ENCODE measurements at places on chromosomes 16 and 17. TPM values are rescaled to one million over a fixed set of nuclear protein-coding genes. Genes with fewer than 3 reads are reported as not detected.
A peak's percentile ranks its signal among the peaks of the same experiment; 100 is the strongest.

PPY gene
- not detected for total RNA-seq

EXOC3L1 gene
- total RNA-seq: 0.95 TPM

KCNJ18 gene
- total RNA-seq: not detected

ASPHD1 gene
- not detected for total RNA-seq

AOC3 gene
- total RNA-seq: 5.5 TPM

STXBP4 gene
- 14.2 TPM for total RNA-seq

STH gene
- not detected for total RNA-seq

SYNRG gene
- total RNA-seq: 19.9 TPM

SPEM3 gene
- total RNA-seq: not detected

PRAC2 gene
- not detected for total RNA-seq

XAF1 gene
- 11.8 TPM for total RNA-seq

CA7 gene
- 0.19 TPM for total RNA-seq

NPIPA7 gene
- total RNA-seq: 5.4 TPM

- no peak for DNase-seq
Measured at GRCh38 chr16:51290442-51291285, 139.6 kb upstream of the SALL1 start.

GRCh38 chr17:47670064-47670463 is 20.3 kb downstream of the KPNB1 start:
- no peak for DNase-seq

- DNase-seq: no peak
Measured at GRCh38 chr17:30947796-30948195, 23.0 kb upstream of the RNF135 start.

DNA sequence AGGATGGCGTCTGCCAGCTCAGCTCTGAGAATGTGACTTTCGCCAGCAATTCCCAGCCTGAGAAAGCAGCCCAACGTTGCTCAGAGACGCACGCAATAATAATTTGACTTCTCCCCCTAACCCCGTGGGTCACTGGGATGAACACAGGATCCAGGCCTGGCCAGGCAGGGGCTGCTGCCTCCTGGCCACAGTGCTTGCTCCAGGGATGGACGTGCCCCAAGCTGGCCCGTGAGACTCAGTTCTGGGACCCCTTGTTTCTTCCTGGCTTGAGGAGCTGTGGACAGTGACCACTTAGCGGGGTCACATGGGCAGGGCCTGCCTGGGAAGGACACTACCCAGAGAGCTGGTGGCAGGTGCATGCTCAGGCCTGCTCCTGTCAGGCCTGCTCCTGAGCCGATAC is 13.5 kb upstream of the DPEP1 start:
- DNase-seq: no peak

DNA sequence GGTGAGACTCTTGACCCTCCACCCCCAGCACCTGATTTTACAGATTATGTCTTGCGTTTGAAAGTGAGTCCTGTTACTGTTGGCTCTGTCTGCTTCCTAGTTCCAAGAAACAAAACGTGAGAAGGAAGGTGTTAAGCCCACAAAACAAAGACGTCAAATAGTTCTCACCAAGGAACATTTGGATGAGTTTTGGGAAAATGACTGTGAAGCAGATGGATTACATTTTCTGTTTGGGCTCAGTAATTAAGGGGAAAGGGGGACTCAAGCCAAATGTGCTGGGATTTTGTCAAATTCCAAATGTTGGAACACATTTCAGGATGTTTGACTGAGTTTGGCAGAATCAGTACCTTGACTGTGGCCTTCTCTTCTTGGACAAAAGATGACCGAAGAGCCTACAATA is 71.2 kb downstream of the PCTP start:
- DNase-seq: no peak

DNA sequence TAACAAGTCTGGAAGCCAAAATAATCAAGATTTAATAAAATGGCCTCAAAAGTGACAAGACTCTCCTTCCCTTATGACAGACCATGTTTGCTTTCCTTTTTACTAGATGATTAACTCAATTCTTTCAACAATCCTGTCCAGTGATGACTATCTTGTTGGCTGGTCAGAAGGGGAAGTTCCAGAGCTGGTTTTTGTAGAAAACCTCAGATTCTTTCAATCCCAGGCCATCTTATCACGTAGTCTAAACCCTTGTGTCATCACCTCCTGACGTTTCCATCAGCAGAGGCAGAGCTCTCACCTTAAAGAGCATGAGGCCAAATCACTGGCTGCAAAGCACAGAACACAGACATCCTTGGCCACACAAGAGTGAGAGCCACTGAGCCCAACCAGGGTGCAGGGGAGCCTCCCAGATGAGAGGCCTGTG is 125.3 kb downstream of the ANKRD11 start:
- no peak for DNase-seq

- no peak for DNase-seq
Measured at GRCh38 chr16:26442321-26442720, 624.4 kb upstream of the C16orf82 start.

DNA sequence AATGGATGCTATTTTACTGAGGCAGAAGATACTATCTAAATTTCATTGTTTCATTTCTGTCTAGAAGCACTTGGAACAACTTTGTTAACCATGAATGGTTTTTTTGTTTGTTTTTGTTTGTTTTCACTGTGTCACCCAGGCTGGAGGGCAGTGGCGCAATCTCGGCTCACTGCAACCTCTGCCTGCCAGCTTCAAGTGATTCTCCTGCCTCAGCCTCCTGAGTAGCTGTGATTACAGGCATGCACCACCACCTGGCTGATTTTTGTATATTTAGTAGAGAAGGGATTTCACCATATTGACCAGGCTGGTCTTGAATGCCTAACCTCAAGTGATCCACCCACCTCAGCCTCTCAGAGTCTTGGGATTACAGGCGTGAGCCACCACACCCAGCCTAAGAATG is 40.5 kb downstream of the ABHD15 start:
- DNase-seq: no peak

DNA sequence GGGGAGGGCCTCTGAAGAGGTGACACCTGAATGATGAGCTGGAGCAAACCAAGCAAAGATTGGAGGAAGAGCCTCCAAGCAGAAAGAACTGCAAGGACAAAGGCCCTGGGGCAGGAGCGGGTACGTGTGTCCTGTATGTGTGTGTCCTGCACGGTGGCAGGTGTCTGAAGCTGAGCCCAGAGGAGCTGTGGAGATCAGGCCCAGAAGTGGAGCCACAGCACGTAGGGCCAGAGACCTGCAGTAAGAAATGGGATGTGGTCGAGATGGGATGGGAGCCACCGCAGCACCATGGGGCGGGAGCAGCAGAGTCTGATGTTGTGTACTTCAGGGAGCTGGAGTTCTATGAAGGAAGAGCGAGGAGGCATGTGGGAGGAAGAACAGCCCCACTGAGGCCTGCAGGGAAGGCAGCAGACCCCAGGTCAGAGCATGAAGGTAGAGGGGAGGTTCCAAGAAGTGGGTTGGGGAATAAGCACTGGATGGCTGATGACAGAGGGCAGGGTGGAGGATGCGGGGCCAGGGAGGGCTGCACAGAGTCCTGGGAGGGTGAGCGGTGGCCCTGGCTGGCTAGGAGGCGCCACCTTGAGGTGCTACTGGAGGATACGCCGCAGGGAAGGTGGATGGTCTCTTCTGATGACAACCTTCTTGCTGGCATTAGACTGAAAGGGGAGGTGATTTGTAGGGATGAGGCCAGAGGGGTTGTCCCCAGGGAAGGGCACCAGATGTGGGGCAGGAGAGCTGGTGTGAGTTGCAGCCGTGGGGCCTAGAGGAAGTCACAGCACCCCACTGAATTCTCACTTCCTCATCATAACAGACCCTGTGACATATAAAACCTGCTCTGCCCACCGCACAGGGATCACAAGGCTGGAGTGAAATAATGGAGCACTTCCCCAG is 10.6 kb upstream of the CETP start:
- no peak for DNase-seq

- peak; percentile 58 for DNase-seq
Measured at GRCh38 chr16:22188595-22189442, 17.3 kb upstream of the EEF2K start.

GRCh38 chr17:50559674-50560184 is 786 bp upstream of the CACNA1G start:
- DNase-seq: no peak

GRCh38 chr16:4341250-4341649 is 9.9 kb downstream of the PAM16 start:
- DNase-seq: no peak

DNA sequence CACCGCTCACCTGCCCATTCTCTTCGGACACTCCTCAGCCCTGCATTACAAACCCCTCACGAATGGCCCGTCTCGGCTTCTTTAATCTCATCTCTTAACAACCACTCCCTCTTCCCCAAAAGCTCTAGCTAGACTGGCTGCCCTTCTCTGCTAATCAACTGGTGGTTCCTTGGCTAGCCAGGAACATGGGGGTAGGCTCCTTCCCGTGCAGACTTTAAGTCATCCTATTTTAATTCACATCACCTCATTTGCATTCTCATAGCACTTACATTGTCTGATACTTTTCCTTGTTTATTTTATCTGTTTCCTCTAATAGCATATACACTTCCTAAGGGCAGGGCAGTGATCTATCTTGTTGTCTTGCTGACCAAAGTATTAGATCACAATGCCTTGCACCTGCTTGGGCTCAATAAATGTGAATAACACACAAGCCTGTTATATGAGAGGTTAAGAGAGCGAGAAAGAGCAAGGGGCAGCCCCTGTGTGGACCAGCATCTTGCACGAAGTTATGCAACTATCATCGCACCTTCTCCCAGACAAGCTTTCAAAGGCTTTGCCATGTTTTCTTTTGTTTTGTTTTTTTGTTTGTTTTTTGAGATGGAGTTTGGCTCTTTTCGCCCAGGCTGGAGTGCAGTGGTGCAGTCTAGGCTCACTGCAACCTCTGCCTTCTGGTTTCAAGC is 9.8 kb downstream of the TP53 start:
- no peak for DNase-seq

DNA sequence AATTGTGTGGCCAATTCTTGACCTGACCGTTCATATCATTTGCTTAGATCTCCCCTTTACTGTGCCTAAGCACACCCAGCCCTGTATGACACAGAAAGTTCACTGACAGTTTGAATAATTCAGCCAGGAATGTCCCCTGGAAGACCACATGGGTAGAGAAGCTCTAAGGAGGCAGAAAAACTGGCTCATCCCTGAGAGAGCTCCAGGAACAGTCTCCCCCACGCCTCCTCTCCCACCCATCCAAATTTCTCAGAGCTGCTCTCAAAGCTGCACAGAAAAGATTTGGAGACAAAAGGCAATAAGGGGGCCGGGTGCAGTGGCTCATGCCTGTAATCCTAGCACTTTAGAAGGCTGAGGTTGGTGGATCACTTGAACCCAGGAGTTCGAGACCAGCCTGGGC is 11.2 kb downstream of the PRAC1 start:
- no peak for DNase-seq

DNA sequence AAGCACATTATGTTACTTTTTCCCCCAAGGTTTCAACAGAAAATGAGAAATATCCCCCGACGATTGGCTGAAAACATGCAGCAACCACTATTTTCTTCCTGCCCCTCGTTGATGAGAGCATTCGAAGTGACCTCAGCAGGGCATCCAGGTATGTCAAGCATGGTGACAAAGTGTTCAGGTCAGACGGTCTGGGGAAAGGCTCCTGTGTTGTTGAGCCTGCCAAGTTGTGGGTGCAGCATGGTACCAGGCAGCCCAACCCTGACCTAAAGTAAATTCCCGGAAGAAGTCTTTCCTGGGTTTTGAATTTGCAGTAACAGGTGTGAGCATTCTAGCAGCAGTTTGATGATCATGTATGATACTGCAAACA is 51.7 kb upstream of the SEC14L1 start:
- DNase-seq: no peak

DNA sequence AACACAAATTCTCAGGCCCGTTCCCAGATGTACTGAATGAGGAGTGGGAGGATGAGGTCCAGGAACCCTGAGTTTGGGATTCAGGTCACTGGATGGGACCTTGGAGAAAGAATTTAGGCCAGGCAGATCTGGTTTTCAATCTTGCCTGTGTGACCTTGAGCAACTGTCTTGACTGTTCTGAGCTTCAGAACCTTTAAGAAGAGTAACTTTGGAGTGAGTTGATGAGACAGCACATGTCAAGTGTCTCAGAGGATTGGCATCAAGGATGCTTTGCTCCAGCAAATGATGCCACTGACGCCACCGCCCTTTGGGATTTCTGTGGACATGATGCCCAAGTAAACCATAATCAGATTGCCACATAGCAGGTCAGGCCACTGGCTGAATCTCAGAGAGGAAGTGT is 56.2 kb upstream of the DNAJA2 start:
- no peak for DNase-seq

DNA sequence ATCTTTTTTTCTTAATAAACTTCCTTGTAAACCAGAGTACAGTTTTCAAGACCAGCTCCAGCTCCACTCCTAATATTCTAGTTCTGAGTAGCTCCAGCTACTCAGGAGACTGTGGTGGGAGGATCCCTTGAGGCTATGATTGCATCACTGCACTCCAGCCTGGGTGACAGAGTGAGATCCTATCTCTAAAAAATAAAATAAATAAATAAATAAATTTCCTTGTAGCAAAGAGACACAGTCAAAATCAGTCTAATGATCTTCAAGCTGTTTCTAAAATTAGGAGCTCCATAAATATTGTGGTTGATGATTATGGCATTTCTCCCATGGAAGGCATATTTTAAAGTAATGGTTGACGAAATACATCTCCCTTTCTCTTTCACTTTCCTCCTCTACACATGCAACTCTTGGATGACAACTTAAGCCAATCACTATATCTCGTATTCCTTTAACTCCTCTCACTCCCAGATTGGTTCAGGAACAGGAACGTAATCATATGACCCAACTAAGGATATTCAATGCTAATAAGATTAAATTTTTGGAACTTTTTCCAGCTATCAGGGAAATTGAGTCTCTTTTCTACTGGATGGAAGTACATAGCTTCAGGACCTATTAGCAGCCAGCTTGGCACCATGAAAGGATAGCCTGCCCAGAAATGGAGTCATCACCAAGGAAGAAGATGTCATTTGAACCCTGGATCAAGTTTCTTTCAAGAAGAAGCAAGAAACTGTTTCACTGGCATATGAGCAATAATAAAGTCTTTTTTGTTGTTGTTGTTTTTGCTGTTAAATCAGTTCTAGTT is 42.1 kb upstream of the TAOK1 start:
- DNase-seq: no peak

DNA sequence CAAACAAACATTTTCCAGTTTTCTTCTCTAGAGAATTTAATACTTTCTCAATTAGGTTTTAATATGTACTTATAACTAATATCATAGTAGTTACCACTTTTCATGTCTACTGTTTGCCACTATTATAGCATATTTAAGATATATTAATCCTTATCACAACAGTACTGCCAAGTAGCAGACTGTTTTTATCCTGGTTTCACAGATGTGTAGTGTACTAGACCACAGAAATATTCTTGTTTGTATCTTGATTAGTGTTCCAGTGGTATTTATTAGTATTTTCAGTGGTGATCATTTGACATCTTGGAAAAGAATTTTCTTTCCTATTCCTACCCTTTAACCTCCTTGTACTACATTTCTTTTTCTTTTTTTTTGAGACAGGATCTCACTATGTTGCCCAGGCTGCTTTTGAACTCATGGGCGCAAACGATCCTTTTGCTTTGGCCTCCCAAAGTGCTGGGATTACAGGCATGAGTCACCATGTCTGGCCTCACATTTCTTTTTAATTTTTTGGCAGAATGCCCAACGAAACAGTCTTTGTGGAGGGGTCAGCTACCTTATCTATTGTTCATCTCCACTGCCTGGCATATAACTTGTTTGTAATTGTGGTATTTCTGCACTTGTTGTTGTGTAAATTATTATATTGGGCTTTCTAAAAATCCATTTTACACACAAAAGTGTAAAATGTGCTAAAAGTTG is 27.2 kb downstream of the MAP2K4 start:
- DNase-seq: no peak

GRCh38 chr17:71632328-71632727 is 488.5 kb upstream of the SOX9 start:
- DNase-seq: no peak

GRCh38 chr17:74417178-74418045 is 14.5 kb upstream of the GPRC5C start:
- DNase-seq: peak; percentile 79

GRCh38 chr16:76194616-76195015 is 82.6 kb upstream of the CNTNAP4 start:
- no peak for DNase-seq

Data from gastrocnemius medialis (tissue), 4 donors.